ENCODE measurements at places on chromosomes 5 and 9. TPM values are rescaled to one million over a fixed set of nuclear protein-coding genes. Genes with fewer than 3 reads are reported as not detected.

DNA sequence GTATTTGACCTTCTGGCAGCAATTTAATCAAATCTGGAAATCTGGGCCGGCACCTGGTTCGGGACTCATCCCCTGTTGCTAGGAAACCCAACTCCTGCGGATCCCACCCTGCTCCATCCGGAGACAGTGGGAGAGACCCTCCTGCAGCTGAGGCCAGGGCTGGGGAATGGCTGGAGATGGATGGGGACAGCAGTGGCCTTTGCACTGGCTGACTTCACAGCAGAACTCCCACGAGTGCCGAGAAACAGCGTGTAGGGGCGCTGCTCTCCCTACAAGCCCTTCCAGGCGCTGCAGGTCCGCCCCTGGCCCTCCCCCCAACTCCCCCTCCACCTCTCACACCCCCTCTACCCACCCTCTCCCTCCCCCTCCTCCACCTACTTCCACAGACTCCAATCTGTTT is 105.8 kb upstream of the PPP1R26 start:
- no peaks in the 10 kb centered on the region for H3K4me1 ChIP-seq
- no peaks in the 10 kb centered on the region for H3K27me3 ChIP-seq
- no peaks in the 10 kb centered on the region for H3K36me3 ChIP-seq
- H3K4me3 ChIP-seq: no peak overlapping the region
- DNase-seq: no peak
- no peak overlapping the region for H3K27ac ChIP-seq

DNA sequence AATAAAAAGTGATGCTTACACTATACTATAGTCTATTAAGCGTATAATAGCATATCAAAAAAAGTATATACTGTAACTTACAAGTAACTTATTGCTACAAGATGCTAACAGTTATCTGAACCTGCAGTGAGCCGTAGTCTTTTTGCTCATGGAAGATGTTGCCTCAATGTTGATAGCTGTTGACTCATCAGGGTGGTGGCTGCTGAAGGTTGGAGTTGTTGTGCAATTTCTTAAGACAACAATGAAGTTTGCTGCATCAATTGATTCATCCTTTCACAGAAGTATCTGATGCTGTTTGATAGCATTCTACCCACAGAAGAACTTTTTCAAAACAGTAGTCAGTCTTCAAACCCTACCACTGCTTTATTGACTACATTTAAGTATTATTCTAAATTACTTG is 7.8 kb upstream of the C9orf40 start:
- H3K27ac ChIP-seq: no peak overlapping the region
- DNase-seq: no peak
- H3K4me1 ChIP-seq: no peaks in the 10 kb centered on the region
- no peak overlapping the region for H3K4me3 ChIP-seq

GRCh38 chr9:7185612-7186011 is 427.8 kb downstream of the KDM4C start:
- H3K27ac ChIP-seq: no peak overlapping the region
- H3K4me1 ChIP-seq: no peaks in the 10 kb centered on the region

GRCh38 chr9:92590377-92590776 is 54.6 kb upstream of the ECM2 start:
- DNase-seq: no peak
- H3K36me3 ChIP-seq: no peaks in the 10 kb centered on the region
- peaks cover 18% of the 10 kb centered on the region for H3K4me1 ChIP-seq
- no peak overlapping the region for H3K27ac ChIP-seq

DNA sequence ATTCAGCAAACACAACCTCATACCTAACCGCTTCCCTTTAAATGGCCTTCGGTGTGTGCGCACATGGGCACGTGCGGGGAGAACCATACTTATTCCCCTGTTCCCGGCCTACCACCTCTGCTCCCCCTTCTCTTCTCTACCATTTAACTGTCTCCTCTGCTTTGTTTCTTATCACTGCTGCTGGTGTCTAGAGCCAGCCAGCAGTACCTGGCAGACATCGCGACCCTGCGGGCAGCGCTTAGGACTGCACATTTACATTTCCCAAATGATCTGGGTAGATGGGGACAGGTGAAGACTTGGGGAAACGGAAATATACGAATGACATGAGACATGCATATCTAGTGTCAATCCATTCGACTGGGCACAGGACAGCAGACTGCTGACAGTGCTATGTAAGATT is 56.6 kb downstream of the PSMB7 start:
- H3K27me3 ChIP-seq: no peaks in the 10 kb centered on the region
- H3K27ac ChIP-seq: no peak overlapping the region
- H3K4me3 ChIP-seq: no peak overlapping the region
- peaks cover 42% of the 10 kb centered on the region for H3K36me3 ChIP-seq
- no peak for DNase-seq

GRCh38 chr9:26687421-26687820 is 205.2 kb downstream of the CAAP1 start:
- H3K36me3 ChIP-seq: no peaks in the 10 kb centered on the region
- H3K4me1 ChIP-seq: no peaks in the 10 kb centered on the region
- H3K27me3 ChIP-seq: no peaks in the 10 kb centered on the region
- H3K4me3 ChIP-seq: no peak overlapping the region
- no peak overlapping the region for H3K27ac ChIP-seq

DNA sequence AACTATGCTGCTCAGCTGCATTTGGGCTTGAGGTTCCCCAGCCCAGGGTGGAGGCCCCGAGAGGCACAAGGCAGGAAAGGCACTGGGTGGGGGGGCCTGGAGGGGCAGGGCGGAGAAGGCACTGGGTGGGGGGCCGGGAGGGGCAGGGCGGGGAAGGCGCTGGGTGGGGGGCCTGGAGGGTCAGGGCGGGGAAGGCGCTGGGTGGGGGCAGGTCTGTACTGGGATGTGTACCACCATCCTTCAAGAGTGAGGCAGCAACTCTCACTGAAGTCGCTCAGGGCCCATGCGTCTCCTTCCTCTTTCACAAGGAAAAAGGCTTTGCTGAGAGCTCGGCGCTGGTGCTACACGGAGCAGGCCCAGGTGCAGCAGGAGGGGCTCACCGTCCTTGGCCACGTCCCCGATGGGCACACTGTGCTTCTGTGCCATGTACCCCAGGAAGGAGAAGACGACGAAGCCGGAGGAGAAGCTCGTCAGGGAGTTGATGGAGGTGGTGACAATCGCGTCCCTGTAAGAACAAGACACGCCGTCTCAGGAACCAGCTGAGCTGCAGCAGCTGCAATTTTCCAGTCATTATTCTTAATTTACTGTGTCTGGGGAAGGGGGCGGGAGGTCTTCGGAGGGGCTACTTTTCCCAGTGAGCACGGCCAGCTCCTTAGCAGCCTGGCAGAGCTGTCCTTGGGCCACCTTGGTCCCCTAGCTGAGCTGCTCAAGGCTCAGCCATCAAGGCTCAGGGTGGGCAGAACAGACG is 30.8 kb downstream of the SLC6A3 start:
- no peak overlapping the region for H3K4me3 ChIP-seq
- no peak overlapping the region for H3K27ac ChIP-seq
- H3K36me3 ChIP-seq: no peaks in the 10 kb centered on the region
- peak; percentile 52 for DNase-seq
- H3K4me1 ChIP-seq: no peaks in the 10 kb centered on the region

- no peak overlapping the region for H3K27ac ChIP-seq
- no peaks in the 10 kb centered on the region for H3K27me3 ChIP-seq
- DNase-seq: no peak
- H3K4me1 ChIP-seq: peaks cover 12% of the 10 kb centered on the region
- peaks cover 37% of the 10 kb centered on the region for H3K36me3 ChIP-seq
Observed at GRCh38 chr5:96730586-96730985, 68.4 kb downstream of the CAST start.

DNA sequence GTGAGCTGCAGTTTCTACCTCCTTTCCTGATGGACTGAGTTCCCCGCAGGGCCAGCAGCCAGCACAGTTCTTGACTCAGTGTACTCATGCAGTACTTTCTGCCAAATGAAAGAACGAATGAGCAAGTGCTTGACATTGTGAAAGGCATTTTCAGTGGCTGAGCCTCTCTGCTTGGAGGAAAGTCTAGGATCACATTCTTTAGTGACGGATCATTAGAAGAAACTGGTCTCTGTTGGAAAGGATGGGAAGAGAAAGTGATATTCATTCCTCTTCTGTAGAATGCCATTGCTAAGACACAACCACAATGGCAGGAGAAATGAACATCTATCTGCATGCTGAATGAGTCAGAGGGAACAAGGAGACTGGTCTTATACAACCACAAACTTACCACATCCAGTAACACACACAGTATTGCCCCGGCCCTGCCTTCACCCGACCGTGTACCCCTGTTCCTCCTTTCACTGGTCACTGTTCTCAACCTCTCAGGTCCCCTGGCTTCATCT is 206.9 kb downstream of the CRB2 start:
- no peaks in the 10 kb centered on the region for H3K36me3 ChIP-seq
- no peak overlapping the region for H3K4me3 ChIP-seq
- DNase-seq: no peak
- peaks cover 5% of the 10 kb centered on the region for H3K4me1 ChIP-seq
- H3K27me3 ChIP-seq: no peaks in the 10 kb centered on the region

Gene IL4
- not detected for total RNA-seq

GRCh38 chr5:52269401-52269800 is 518.3 kb upstream of the ITGA1 start:
- H3K4me1 ChIP-seq: no peaks in the 10 kb centered on the region
- H3K36me3 ChIP-seq: no peaks in the 10 kb centered on the region
- DNase-seq: no peak
- no peaks in the 10 kb centered on the region for H3K27me3 ChIP-seq
- no peak overlapping the region for H3K27ac ChIP-seq
- no peak overlapping the region for H3K4me3 ChIP-seq

- no peaks in the 10 kb centered on the region for H3K36me3 ChIP-seq
- H3K4me3 ChIP-seq: no peak overlapping the region
- peaks cover 8% of the 10 kb centered on the region for H3K4me1 ChIP-seq
- no peak for DNase-seq
Observed at GRCh38 chr5:91194824-91195381, 188.2 kb downstream of the ARRDC3 start.

- H3K4me3 ChIP-seq: no peak overlapping the region
- DNase-seq: no peak
- H3K27me3 ChIP-seq: no peaks in the 10 kb centered on the region
- peak overlapping the region; percentile 31 for H3K27ac ChIP-seq
- H3K4me1 ChIP-seq: peaks cover 61% of the 10 kb centered on the region
Observed at GRCh38 chr9:127963041-127963358, 17.8 kb downstream of the EEIG1 start.

- DNase-seq: no peak
- peaks cover 9% of the 10 kb centered on the region for H3K36me3 ChIP-seq
- no peaks in the 10 kb centered on the region for H3K27me3 ChIP-seq
- no peaks in the 10 kb centered on the region for H3K4me1 ChIP-seq
Observed at GRCh38 chr9:81633952-81634854, 55.1 kb downstream of the TLE1 start.

GRCh38 chr9:14525856-14526255 is 167.4 kb downstream of the ZDHHC21 start:
- H3K4me1 ChIP-seq: no peaks in the 10 kb centered on the region
- H3K27ac ChIP-seq: no peak overlapping the region
- no peaks in the 10 kb centered on the region for H3K27me3 ChIP-seq
- H3K4me3 ChIP-seq: no peak overlapping the region

Gene PITX1
- not detected for total RNA-seq

Gene DAB2
- 145 TPM for total RNA-seq

DNA sequence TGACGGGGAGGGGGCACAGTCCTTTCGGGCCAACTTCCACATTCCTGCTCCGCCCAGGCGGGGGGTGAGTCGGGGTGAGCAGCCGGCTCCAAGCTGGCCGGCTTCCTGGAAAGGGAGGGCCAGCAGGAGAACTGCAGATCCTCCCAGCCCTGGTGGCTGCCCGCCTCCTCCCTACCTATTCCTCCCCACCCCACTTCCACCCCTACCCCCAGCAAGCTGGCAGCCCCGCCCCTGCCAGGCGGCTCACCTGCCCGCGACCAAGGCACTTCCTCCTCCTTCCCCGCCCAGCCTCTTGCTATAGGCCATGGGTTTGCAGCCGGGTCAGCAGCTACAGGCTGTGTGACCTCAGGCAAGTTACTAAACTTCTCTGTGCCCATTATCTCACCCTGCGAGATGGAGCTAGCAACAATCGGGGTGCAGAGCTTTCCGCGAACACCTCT is 5.6 kb upstream of the IRF1 start:
- peak; percentile 98 for DNase-seq
- H3K27ac ChIP-seq: peak overlapping the region; percentile 96
- H3K36me3 ChIP-seq: no peaks in the 10 kb centered on the region
- no peaks in the 10 kb centered on the region for H3K27me3 ChIP-seq

Gene TRIM14
- total RNA-seq: 38.7 TPM

DNA sequence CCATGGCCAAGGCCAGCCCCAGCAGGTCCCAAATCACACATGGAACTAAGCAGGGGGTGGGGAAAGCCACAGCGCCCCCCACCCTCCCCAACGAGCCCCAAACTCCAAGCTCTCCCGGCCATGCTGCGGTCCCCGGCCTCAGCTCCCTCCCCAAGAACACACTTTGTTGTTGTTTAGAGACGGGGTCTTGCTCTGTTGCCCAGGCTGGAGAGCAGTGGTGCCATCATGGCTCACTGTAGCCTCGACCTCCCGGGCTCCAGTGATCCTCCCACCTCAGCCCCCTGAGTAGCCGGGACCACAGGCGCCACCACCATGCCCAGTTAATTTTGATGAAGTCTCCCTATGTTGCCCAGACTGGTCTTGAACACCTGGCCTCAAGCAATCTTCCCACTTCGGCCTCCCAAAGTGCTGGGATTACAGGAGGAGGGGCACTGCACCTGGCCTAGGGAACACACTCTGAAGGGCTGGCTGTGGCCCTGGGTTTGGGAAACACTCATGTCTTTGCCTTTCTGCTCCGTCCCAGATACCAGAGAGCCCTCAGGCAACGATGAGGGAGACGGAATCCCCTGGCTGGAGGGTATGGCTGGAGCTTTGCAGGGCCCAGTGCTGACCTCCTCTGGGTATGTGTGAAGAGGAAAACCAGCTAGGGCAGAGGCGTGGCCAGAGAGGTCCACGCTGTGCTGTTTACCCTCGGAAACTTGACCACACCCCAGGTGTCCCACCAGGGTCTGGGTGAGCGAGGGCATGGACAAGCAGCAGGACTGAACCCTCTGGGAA is 53.2 kb upstream of the UBAC1 start:
- peaks cover 22% of the 10 kb centered on the region for H3K36me3 ChIP-seq
- H3K27me3 ChIP-seq: no peaks in the 10 kb centered on the region
- no peak overlapping the region for H3K4me3 ChIP-seq

Gene TRAF2
- total RNA-seq: 14.8 TPM

Gene FCN2
- not detected for total RNA-seq

GRCh38 chr9:74379718-74380117 is 117.4 kb upstream of the RORB start:
- H3K4me1 ChIP-seq: no peaks in the 10 kb centered on the region
- H3K4me3 ChIP-seq: no peak overlapping the region
- no peaks in the 10 kb centered on the region for H3K27me3 ChIP-seq
- H3K36me3 ChIP-seq: no peaks in the 10 kb centered on the region
- DNase-seq: no peak

- no peak overlapping the region for H3K27ac ChIP-seq
- H3K4me3 ChIP-seq: no peak overlapping the region
- peak; percentile 66 for DNase-seq
- no peaks in the 10 kb centered on the region for H3K4me1 ChIP-seq
- no peaks in the 10 kb centered on the region for H3K36me3 ChIP-seq
- H3K27me3 ChIP-seq: no peaks in the 10 kb centered on the region
Observed at GRCh38 chr5:43232943-43233833, 41.2 kb downstream of the NIM1K start.

Data from upper lobe of right lung (tissue), 1 donor.